Globus pallidus (tissue), 1 donor: ENCODE measurements at places on chromosomes 1 and 21.

DNA sequence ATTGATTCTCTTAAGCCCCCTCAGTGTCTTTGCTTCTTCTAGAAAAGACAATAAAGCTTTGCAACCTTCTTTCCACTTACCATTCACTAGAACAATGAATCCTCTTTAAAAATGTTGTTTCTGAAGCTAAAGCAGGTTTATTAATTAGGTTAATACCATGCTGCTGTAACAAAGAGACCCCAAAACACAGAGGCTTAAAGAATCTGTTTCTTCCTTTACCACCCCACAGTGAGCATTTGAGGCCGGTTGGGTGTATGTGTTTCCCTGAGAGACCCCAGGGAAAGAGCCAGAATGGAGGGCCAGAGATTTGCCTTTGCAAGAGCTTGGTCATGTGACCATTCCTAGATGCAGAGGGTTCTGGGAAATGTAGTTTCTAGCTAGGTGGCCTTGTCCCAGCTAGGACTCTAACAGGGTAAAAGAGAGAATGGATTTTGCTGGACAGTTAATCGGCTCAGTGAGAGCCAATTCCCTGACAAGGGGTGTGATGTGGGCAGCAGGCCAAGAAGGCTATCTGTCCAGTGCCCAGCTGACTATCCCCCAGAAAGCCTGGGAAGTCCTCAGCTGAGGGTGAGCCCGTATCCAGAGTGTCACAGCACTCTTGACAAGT, 191.8 kb upstream of the TMEM51 start:
- no peak for DNase-seq

DNA sequence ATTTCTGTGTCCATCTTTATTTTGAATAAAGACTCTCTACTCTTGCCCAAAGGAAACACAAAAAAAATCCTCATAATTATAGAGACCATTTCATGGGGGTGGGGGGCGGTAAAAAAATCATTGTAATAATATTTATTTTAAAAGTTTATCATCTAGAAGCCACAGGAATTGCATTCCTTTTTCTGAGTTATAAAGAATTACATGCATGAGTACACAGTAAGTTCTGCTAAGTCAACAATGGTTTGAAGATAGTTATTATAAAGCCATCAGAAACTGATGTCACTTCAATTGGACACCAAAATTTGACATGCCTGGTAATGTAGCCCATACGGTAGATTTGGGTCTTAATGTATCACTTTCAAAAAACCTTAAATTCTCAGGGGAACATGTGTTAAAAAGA, 478.1 kb upstream of the NR5A2 start:
- DNase-seq: no peak

GRCh38 chr1:161740921-161741320, 8.7 kb upstream of the DUSP12 start:
- no peak for DNase-seq

GRCh38 chr1:105243969-105244368, 1494.3 kb downstream of the AMY1C start:
- no peak for DNase-seq

DNA sequence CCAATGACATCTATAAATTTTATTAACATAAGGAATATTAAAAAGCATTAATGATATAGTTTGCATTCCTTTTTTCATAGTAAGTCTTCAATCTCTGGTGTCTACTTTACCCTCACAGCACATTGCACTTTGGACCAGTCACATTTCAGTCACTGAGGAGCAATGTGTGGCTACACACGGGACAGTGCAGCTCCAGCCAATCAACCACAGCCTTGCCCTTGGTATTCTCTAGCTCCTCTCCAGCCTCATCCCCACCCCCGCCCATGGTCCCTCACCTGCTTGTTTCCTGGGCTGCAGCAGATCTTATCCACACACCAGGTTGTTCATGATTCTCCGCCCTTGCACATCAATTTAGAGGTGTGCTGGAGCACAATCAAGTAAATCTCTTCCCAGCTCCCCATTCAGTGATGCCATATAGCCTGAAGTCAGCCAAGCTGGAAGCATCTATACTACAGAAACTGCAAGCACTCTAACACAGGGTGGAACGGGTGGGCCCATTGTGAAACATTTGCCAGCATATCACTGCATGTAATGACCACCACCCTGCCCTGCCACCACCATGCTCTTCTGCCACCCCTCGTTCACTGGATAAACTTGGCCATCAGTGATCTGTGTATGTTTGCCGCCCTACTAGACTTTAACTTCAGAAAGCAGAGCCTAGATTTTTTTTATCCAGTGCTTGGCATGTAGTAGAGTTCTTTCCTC, 93.0 kb upstream of the SLC44A3 start:
- no peak for DNase-seq

- DNase-seq: no peak
Observed at GRCh38 chr1:85275701-85276214, 674 bp downstream of the BCL10 start.

DNA sequence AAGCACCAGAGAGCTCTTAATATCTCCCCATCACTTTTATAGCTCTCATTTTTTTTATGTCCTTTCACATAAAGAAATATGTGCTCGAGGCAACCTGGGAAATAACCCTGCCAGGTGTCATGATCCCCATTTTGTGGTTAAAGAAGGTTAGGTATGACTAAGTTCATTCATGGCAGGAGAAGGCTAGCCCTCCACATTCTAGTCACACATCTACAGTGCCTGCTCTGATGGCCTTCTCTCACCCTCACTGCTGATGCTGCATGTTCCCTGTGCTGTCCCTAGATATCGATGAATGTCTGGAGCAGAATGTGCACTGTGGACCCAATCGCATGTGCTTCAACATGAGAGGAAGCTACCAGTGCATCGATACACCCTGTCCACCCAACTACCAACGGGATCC, 187.5 kb downstream of the TPR start:
- DNase-seq: no peak

GRCh38 chr21:34020005-34020847, 53.2 kb upstream of the MRPS6 start:
- DNase-seq: no peak
